ENCODE measurements at places on chromosomes 13 and 19. TPM values are rescaled to one million over a fixed set of nuclear protein-coding genes. Genes with fewer than 3 reads are reported as not detected.

- DNase-seq, result no peak
Measured at GRCh38 chr13:61255040-61255796, 160.4 kb downstream of the PCDH20 start.

GRCh38 chr19:5102520-5102919 is 133.6 kb downstream of the KDM4B start:
- DNase-seq, result no peak

DNA sequence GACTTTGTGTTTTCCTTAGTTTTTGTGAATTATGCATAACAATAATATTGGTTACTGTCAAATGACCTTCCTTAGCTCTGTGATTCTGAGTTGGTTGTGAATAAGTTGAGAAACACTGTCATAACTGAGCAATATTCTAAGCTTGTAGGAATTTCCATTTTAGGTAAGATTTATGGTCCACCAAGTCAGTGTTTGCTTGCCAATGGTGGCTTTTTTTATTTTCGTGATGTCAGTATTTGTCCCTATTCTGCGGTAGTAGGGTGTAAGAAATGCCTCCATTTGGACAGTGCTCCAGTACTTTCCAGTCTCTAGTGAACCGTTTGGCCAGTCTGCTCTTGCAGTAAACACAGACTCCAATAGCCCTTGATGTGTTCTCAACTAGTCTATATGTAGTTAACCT is 94.7 kb downstream of the FRY start:
- no peak for DNase-seq

DNA sequence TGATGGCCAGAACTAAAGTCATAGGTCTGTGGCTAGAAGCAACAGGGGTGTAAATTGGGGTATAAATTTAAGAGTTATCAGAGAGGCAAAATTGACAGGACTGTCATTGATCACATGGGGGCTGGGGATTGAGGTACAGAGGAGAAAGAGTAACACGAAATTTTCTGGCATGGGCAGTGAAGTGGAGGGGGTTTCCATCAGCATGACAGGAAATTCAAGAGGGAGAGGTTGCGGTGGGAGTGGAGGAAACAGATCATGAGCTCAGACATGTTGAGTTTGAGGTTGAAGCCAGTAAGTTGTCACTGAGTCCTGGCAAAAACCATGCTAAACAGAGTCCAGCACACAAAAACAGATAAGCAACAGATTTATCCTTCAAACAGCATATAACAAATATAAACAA is 192.1 kb upstream of the TSC22D1 start:
- no peak for DNase-seq

DNA sequence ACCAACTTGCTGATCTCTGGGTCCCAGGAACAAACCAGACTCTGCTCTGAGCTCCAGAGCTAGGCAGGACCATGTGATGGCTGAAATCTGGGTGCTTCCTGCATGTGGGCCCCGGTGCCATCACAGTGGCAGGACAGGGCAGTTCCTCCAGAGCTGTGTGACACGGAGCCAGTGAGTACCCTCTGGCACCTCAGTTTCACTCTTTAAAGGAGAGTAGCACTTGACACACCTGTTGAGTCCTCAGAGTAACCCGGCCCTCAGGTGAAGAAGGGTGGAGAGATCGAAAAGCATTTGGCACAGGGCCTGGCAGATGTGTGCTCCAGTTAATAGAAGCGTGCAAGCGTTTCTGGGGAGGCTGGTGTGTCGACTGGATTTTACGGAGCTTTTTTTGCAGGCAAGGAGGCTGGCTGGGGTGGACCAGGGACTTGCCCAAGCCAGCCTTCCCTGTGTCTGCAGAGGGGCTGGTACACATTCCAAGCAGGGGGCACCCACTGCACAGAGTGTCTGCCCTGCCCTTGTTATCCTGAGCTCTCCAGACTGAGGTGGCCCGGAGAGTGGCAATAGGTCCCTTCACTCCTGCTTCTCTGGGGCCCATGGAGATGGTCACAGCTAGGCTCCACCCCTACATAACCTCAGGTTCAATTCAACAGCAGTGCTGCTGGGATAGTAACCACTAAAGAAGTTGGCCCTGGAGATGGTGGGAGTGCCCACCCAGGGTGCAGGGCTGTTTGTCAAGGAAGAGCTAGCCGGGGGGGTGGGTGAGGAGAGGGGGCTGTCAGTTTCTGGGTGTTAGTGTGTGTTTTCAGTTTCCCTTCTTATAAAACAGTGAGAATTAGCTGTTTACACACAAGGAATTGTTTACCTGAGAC is 8.3 kb downstream of the RPS19 start:
- DNase-seq, result no peak

DNA sequence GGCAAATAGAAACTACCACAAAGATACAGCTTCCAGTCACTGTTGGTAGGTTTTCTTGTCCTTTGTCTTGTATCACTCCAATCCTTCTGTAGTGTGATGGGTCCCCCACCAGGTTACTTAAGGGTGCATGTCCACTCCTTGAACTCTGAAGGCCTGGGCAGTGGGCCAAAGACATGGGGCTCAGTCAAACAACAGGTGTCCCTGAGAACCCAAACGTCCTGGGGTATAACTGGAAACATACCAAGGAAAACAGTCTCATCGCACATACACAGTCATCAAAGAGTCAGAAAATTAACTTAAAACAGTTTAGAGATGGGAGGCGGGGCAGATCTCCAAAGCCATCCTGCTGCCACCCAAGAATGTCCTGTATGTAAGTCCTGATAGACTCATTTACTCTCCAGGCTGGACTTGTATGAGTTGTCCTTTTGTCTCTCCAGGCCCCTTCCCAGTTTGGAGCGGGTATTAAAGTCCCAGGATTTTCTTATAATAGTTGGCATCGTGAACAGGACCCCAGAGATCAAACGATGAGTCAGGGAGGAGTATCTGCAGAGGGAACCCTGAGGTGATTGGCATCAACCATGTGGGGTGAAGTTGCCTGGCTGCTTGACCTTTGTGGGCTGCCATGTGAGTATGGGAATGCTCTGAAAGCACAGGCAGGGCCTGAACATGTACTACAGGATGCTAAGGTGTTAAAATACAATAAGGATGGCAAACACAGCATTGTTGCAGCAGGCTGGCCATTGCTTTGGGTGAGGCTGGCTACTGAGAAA is 613.2 kb upstream of the KLF12 start:
- no peak for DNase-seq

DNA sequence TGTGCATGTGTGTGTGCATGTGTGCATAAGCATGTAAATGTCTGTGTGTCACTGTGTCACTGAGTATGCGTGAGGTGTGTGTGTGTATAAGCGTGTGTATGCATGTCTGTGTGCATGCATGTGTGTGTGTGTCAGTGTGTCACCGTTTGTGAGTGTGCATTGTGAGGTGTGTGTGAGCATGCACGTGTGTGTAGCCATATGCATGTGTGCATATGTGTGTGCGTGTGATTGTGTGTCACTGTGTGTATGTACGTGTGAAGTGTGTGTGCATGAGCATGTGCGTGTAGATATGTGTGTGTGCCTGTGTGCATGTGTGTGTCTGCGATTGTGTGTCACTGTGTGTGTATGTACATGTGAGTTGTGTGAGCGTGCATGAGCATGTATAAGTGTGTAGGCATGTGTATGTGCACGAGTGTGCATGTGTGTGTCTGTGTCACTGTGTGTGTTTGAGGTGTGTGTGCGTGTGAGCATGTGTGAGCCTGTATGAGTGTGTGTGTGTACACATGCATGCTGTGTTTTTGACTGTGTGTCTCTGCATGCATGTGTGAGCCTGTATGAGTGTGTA is 144.5 kb downstream of the NALCN start:
- no peak for DNase-seq

DNA sequence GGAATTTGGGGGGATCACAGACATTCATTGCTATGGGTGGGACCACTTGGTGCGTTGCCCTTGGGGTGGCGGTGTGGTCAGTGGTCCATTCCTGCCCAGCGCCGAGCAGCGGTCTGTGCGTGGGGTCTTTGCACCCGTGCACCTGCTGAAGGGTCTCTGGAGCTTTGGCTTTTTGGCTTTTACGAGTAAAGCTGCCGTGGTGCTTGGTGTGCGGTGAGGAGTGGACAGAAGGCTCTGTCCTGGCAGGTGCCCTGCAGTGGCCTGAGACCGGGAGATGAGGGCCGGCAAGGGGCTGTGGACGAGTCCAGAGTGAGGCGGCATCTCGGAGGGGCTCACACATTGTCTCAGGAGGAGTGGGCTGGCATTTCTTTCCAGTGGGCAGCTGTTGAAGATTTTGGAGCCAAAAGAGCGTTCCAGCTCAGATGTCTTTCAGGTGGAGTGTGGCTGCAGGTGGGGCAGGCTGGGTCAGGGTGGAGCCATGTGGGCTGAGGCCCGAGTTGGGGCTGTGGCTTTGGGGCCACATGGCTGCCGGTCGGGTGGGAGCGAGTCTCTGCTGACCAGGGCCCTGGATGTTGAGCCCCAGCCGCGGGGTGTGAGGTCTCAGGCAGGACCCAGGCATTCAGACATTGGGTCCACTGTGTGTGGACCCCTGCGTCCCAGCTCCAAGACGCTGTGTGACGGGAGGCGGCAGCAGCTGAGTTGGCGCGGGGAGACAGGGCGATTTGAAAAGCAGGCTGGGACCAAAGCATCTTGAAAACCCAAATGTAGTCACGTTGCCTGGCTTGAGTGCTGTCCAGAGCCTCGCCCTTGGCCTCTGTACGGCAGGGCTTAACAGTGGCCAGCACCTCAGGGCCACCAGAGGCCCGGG is 11.7 kb downstream of the GNA11 start:
- DNase-seq, result no peak

DNA sequence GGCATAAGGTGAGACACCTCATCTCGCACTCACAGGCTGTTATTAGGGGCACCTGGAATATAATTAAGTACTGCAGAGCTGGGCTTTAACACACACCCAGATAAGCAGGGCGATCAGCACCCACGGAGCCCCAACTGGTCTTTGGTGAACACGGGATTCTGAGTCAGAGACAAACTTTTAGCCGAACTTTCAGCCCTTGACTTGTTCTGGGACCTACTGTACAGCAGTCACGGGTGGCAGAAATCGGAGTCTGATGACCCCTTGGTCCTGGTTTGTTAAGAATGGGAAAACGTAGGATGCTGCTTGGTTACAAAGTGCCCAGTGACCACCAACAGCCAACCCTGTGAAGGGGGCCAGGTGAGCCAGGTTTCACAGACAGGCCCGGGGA is 9.0 kb downstream of the SH3GL1 start:
- DNase-seq, result no peak

DNA sequence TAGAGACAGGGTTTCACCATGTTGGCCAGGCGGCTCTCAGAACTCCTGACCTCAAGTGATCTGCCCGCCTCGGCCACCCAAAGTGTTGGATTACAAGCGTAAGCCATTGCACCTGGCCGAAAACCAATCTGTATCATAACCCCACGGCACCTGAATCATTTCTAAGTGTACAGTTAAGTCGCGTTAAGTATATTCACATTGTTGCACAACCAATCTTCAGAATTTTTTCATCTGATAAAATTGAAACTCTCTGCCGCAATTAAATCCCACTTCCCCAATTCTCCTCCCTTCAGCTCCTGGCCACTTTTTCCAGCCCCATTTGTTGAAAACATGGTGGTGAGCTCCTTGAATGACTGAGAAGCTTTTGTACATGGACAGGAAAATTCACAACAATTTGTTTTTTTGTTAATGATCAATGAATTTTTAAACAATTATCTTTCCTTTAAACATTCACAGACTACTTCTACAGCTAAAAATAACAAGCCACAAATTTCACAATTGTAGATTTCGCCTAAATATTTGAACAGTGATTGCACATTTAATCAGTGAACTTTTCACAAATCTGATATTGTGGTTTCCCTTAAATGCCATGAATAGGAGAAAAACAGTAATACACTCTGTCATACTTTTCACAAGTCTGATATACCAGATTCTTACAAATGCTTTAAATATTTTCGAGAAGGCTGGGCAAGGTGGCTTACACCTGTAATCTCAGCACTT is 13.8 kb downstream of the FGF21 start:
- DNase-seq, result no peak

GRCh38 chr19:56765137-56765536 is 75.4 kb downstream of the PEG3 start:
- DNase-seq, result peak; percentile 51

DNA sequence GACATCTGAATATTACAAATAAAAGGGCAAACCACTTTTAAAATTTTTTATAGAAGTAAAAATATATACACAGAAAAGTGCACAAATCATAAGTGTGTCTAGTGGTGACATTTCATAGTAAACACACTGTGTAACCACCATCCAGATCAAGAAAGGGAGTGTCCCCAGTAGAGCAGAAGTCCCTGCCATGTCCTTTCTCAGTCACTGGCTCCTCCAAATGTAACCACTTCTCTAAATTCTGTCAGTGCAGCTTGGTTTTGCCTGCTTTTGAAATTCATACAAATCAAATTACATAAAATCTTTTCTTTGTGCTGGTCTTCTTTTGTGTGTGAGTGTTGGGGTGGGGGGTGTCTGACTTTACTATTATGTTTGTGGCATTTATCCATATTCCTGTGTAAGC is 116.5 kb downstream of the RBM26 start:
- DNase-seq, result no peak

DNA sequence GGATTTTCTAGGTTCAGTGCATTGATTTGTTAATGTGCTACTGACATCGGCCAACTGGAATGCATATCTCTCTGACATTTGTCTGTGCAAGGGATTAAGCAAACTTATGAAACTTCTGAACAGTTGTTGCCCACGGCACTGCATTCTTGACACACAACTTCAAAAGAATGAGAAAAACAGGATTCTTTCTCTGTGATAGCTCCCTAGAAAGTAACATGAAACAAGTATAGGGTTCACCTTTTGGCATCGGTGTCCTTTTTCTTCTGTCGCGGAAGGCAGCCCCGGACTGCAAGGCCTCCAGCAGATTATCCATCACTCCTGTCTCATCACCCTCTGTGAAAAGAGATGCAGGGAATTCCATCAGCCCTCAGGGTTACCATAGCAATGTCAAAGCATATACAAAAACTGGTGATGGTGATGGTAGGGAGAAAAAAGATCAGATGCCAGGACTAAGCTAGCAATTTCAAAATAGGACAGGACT is 389.2 kb downstream of the DIAPH3 start:
- DNase-seq, result no peak

DNA sequence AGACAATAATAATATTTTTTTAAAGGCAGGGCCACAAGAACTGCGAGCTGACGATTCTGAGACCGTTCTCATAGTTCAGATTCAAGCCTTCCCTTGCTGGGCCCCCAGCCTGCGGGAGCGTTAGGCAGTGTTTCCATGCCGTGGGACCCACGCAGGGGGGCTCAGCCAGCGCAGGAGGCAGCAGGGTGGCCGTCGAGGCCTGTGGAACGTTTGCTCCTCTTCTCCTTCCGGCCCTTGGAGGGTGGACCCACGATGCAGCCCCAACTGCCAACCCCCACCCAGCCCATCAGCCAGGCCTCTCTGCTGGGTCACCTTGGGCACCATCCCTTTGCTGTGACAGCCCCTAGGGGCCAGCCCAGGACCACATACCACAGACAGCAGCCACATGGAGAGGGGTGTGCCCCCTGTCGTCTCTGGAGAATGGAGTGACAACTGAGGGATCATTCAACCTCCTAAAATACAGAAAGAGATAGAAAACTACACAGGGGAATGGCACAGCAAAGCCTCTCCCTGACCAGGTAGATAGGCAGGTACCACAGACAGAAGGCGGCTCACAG is 46.8 kb downstream of the PDCD5 start:
- DNase-seq, result no peak

Gene ZNF99
- total RNA-seq, result 0.34 TPM

Gene IZUMO4
- total RNA-seq, result 5.9 TPM

Gene ZSCAN4
- total RNA-seq, result 1.7 TPM

Gene ITGBL1
- 1.9 TPM for total RNA-seq

Gene VSTM2B
- not detected for total RNA-seq

Gene CACTIN
- 31.0 TPM for total RNA-seq

Gene COPE
- 149 TPM for total RNA-seq

Gene PSG11
- not detected for total RNA-seq

All from ureter (tissue), 1 donor.